ENCODE measurements at places on chromosomes 2 and 18. TPM values are rescaled to one million over a fixed set of nuclear protein-coding genes. Genes with fewer than 3 reads are reported as not detected.
A peak's percentile ranks its signal among the peaks of the same experiment; 100 is the strongest.

Gene CPO
- not detected for total RNA-seq

DNA sequence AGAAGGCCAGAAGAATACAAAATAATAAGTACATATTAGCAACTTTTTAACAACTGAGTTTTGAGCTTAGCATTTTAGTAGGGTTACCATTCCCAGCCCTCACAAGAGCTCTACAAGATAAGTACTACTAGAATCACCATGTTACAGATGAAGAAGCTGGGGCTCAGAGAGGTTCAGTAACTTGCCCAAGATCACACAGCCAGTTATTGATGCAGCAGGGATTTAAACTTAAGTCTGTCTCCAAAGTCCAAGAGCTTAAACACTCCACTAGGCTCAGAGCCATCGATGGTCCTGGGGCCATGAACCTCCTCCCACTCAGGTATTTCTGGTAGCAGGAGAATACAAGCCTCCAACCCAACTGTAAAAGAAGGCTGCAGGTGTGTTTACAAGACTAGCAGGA is 30.8 kb downstream of the TNS1 start:
- DNase-seq, result no peak

DNA sequence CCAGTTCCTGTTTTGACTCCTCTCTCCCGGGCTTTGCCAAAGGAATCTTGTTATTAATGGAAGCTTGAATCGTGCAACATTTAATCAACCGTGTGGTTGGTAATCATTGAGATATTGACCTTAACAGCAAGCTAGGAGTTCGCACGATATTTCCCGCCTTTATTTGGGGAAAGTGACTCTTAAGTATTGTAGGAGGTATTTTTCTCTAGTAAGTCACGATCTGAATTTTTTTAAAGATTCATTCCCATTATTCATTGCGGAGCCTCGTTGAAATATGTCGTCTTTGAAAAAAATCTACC is 663 bp downstream of the NUP35 start:
- no peak for DNase-seq

Gene IL1R1
- 55.4 TPM for total RNA-seq

Gene ABCB11
- total RNA-seq, result 0.33 TPM

GRCh38 chr2:191758518-191759507 is 80.9 kb downstream of the NABP1 start:
- DNase-seq, result peak; percentile 58

Gene SLC9A4
- total RNA-seq, result not detected

DNA sequence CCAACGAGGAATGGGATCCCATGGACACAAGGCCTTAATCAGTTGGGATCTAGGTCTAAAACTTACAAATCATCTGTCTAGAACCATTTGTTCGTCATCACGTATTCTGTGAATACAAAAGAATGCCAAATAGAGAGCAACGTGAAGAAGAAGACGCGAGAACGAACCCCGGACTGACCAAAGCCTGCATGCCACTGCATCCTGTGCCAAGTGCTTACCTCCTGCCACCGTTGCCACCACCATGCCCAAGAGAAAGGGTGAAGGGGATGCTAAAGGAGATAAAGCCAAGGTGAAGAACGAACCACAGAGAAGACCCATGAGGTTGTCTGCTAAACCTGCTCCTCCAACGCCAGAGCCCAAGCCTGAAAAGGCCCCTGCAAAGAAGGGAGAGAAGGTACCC is 30.2 kb downstream of the ITSN2 start:
- DNase-seq, result no peak

Gene LNPK
- total RNA-seq, result 6.6 TPM

- no peak for DNase-seq
Observed at GRCh38 chr18:46560671-46561045, 96.4 kb downstream of the LOXHD1 start.

- DNase-seq, result no peak
Observed at GRCh38 chr2:8858910-8859309, 21.5 kb upstream of the KIDINS220 start.

Measured in body of pancreas (tissue), 4 donors.